Left hindlimb (tissue), 1 donor: ENCODE measurements at places on chromosomes 5 and 9.

GRCh38 chr9:114631166-114631565 lies 20.1 kb downstream of the TMEM268 start:
- no peak for DNase-seq

GRCh38 chr5:72108202-72109061 lies 1.2 kb downstream of the MAP1B start:
- DNase-seq, result peak; percentile 82

DNA sequence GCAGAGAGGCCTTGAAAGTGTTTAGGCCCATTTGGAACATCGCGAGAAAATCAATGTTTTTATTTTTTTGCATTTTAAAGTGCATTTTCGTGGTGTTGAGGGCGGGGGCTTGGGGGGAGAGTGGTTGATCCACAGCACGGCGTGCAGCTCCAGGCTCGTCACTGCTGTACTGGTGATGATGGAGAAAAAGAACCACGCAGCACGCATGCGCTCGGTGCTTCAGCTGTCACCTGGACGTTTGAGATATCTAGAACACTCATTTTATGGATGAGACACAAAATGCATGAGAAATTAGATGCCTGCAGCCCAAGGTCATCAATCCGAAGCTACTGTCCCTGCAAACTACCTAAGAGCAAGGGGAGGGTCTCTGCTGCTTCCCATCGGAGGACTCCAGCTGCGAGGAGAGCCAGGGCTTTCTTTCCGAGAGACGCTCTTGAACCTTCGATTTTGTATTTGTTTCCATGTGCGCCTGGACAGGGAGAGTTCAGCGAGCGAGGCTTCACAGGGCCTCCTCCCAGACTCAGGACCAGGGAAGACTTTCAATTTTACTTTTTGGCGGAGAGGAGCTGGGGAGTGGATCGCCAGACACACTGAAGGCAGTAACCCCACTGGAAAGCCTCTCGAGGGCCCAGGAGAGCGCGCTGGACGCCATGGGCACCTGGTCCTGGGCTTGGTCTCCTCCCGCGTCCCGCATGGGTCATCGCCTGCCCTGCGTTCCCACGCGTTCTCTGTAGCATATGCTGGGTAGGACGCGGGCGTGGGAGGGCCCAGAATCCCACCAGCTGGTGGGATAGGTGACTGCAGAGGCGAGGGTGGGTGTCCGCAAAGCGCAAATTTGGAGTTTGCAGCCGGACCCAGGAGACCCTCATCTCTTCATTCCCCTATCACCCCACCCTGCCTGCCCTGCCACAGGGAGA lies 2.5 kb downstream of the DMRT2 start:
- no peak for DNase-seq

- DNase-seq, result no peak
Observed at GRCh38 chr9:4366591-4367330, 66.9 kb upstream of the GLIS3 start.

DNA sequence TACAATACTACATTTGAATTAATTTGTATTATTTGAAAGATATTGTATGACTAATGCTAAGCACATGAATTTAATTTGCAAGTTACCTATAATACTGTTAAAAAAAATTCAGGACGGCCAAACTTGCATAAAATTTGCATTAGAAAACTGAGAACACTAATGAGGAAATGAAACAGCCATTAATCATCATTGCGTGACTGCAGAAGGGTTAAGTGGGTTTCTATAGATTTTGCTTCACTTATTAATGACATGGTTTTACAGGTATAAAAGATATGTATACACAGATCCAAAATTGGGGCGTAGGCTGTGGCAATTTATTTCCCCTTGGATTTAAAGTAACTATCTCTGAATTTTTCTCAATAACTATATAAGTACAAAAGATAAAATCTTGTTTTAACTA lies 882.6 kb downstream of the PTPRD start:
- DNase-seq, result no peak

- DNase-seq, result no peak
Observed at GRCh38 chr9:7980691-7981289, 181.2 kb upstream of the DMAC1 start.

GRCh38 chr9:19720377-19720776 lies 68.5 kb downstream of the SLC24A2 start:
- no peak for DNase-seq

DNA sequence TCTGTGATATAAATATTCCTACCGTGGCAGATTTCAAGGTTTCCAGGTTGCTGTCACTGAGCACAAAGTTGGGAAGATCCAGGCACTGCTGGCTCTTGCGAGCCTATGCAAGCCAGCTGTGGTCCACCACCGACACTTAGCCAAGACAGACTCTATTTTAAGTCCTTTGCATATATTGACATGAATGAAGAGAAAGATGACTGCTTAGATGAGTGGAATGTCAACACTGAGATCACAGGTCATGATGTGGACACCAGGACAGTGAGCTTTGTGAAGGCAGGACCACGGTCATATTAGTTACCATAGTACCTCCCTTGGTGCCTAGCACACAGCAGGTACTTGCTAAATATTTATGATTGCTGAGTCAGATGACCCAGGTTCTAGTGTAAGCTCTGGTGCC lies 217.0 kb downstream of the PAPPA start:
- DNase-seq, result no peak

DNA sequence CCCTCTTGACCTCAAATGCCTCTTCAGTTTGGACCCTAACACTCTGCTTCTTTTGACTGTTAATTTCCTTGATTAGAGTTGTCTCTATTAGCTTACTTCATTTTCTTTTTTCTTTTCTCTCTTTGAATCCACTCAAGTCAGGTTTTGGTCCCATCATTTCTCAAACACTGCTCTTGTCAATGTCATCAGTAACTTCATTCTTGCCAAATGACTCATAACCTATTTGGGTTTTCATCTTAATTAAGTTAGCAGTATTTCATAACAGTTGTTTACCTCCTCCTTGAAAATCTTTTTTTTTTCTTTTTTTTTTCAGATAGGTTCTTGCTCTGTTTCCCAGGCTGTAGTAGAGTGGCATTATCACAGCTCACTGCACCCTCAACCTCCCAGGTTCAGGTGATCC lies 119.6 kb downstream of the PARP8 start:
- DNase-seq, result no peak

DNA sequence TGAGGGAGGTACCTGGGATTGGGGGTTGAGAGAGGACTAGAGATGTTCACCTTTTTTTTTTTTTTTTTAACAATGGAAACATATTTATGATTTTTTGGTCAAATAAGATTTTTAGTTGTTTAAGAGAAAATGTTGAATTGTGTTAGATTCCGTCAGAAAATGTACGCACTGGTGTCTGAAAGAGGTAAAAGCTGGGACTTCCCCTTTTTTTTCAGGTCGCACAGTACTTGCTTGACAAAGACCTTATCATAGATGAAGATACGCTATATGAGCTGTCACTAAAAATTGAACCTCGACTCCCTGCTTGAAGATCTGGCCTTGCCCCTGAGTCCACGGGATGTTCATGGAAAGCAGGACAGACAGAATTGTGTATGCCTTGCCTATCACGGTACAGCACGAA lies 7.7 kb upstream of the CKMT2 start:
- DNase-seq, result no peak

- no peak for DNase-seq
Observed at GRCh38 chr9:70427161-70427945, 12.9 kb upstream of the KLF9 start.
